ENCODE measurements at places on chromosomes 5 and 9. TPM values are rescaled to one million over a fixed set of nuclear protein-coding genes. Genes with fewer than 3 reads are reported as not detected.

Gene DMRT1
- not detected for total RNA-seq

Gene GPR151
- total RNA-seq = not detected

Gene ATP6V0E1
- total RNA-seq = 174 TPM

Gene CDC25C
- total RNA-seq = not detected

All from omental fat pad (tissue), 4 donors.